ENCODE measurements at places on chromosomes 11 and 22.
A peak's percentile ranks its signal among the peaks of the same experiment; 100 is the strongest.

- DNase-seq, result no peak
These were observed 1.1 kb upstream of the LBHD1 start for GRCh38 chr11:62673196-62673525.

DNA sequence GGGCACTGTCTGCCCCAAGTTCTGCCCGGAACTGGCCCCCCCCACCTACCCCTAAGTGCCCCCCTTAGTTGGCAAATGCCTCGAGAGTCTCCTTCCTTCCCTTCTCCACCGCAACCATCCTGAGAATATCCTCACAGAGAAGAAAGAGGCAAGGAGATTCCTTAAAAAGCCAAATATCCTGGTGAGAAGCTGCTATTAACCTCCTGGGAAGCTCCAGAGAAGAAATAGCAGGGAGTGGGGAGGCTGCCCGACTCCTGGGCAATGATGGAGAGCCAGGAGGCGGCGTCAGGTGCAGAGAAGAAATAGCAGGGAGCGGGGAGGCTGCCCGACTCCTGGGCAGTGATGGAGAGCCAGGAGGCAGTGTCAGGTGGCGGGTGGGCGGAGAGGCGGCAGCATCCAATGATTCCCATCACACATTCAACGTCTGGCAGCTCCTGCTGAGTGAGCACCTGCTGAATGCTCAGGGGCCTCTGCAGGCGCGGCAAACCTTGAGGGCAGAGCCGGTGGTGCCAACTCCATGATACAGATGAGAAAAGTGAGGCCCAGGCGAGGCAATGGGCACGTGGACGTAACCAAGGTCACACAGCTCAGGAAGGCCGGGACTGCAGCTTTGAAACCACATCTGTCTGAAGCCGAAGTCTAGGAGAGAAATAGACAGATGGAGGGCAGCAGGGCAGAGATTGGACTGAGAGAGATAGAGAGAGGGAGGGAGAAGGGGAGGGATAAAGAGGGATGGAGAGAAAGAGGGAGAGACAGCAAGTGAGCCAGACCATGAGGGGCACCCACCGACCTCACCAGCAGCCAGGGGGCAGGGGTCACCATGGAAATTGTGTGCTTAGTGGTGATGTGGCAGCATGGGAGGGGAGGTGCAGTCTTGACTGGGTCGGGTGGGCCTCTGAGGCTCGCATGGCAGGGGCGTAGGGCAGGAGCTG is 58.3 kb downstream of the CYTH4 start:
- DNase-seq, result no peak

GRCh38 chr11:120031612-120032600 is 106.0 kb downstream of the TRIM29 start:
- no peak for DNase-seq

DNA sequence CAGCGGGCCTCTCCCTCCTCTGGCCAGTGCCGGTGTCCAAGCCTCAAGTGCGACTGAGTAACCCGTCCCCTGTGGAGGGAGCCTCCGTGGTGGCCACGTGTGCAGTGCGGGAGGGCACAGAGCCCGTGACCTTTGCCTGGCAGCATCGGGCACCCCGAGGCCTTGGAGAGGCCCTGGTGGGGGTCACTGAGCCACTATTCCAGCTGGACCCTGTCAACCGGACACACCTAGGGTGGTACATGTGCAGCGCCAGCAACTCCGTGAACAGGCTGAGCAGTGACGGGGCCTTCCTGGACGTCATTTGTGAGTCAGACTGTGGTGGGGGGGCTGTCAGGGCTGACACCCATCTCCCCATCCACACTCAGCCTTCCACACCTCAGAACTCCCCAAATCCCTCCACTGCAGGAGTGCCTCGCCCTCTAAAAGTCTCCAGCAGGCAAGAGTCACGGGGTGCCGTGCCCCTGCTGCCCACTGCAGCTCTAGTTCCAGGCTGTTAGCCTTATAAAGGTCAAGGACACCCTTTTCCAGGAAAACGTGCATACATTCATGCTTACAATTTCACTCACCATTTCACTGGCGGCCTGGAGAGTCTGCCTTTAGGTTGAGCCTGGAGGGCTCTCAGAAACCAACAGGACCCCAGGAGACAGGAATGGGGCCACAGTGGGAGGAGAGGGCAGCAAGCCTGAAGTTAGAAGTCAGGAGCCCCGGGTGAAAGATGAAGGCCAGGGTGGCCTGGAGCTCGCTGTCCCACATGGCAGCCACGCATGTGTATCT is 2.6 kb downstream of the VSIG10L2 start:
- DNase-seq, result no peak

DNA sequence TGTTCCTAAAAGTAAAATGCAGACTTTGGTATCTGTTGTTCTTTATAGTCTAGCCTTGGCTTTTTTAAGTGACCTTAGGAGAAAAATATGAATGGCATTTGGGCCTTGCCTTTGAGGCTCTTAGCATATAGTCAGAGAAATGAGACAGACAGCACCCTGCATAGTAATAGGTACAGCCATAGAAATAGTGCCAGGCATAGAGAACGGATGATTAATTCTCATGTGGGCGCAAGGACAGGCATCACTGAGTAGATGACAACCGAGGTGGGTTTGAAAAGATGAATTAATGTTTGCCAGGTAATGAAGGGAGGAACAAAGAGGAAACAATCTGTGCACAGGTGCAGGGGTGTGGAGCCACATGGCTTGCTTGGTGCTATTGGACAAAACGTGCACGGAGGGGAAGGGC is 90.5 kb downstream of the BMAL1 start:
- DNase-seq, result no peak

DNA sequence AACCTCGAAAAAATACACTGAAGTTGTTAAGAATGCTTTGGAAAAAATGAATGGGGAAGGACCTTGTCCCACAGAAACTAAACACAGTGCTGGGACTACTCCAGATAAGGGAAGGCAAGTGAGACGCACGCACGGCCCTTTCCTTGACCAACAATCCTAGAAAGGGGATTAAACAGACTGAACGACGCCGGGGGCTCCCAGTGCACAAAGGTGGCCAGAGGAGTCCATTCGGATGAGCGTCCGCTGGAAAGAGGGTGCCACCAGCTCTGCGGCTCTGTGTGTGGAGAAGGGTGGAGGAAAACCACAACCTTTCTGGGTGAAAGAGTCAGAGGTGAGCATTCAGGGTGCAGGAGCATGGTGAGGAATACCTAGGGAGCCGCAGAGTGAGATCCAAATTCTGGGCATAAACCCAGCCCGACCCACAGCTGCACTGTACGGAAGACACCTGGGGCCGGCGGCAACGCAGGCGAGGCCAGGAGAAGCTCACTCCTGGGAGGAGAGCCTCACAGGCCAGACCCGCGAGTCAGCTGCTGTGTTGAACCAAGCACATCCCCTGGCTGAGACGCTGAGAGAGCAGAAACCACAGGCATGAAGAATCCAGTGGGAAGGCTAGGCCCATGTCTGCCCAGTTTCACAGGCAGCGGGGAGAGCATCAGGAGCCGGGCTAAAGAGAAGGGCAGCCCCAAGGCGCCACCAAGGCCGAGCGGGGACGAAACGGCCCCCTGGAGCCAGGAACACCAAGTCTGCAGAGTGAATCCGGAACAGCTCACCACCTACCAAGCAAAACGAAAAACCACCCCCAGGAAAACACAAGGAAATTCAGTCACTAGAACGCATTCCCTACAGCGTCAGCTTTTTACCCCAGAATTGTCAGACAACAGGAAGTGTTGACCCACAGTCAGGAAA is 177.1 kb downstream of the BRD1 start:
- no peak for DNase-seq

GRCh38 chr11:9972989-9973388 is 309.1 kb downstream of the SWAP70 start:
- no peak for DNase-seq

DNA sequence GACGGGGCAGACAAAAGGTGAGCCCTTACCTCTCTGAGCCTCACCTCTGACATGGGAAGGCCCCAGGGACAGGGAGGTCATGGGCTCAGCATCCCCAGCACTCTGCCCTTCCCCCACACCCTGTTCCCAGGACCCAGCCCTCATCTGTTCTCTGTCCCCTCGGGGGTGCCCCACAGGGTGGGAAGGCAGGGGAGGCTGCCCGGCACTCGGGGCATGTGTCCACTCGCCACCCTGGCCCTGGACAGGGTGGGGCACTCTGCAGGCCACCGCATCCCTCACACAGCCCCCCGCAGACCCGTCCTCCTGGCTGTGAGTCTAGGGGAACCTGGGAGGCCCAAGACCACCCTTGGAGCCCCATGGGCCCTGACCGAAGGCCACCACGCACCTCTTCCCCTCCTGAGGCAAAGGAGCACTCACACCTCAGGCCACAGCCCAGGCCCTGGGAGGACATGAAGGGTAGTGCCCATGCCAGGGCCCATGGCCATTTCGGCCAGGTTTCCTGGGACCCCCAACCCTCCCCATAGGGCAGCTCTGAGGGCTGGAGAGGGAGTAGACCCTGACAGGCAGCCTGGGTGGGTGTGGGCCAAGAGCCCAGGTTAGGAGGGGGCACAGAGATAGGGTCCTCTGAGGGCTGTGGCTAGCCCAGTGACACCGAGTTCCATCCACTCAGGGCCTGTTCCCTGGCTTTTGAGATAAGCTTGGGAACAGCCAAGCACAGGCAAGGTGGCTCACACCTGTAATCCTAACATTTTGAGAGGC is 193.1 kb downstream of the IGLL1 start:
- no peak for DNase-seq

GRCh38 chr11:124699547-124699946 is 25.8 kb downstream of the SPA17 start:
- DNase-seq, result no peak

DNA sequence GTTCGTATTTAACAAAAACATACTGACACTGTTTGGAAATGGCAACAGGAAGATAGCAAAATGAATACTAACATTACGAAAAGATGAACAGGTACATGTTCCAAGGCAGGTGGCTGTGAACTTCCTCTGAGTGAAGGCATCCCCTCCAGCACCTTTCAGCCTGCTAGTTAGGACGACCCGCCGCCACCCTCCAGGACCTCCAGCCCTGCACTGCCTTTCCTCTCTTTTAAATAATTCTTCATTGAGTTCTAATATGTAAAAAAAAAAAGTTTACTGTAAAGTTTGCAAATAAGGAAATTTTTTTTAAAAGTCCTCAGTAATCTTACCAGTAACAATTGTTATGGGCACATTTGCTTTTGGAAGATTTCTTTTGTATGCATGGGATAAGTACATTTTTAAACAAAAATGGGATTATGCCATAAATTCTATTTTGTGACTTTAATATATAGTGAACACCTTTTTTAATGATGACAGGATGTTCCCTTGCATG is 6.0 kb downstream of the NEAT1 start:
- DNase-seq, result no peak

DNA sequence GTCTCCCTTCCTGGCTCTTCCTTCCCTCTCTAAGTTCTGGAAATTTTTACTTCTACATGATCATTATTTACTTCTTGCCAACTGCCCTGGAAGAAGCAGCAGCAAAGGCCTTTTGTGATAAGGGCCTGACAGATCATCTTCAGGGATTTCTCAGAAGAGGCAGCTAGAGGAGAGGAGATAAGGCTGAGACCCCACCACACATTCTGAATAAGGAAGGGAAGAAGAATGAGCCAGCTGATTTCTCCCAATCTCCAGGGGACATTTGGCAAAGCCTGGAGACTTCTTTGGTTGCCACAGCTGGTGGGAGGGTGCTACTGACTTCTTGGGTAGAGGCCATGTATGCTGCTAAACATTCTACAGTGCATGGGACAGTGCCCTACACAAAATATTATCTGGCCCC is 122.4 kb upstream of the OR9Q1 start:
- no peak for DNase-seq

- DNase-seq, result no peak
These were observed 13.5 kb downstream of the C11orf97 start for GRCh38 chr11:94525546-94526324.

DNA sequence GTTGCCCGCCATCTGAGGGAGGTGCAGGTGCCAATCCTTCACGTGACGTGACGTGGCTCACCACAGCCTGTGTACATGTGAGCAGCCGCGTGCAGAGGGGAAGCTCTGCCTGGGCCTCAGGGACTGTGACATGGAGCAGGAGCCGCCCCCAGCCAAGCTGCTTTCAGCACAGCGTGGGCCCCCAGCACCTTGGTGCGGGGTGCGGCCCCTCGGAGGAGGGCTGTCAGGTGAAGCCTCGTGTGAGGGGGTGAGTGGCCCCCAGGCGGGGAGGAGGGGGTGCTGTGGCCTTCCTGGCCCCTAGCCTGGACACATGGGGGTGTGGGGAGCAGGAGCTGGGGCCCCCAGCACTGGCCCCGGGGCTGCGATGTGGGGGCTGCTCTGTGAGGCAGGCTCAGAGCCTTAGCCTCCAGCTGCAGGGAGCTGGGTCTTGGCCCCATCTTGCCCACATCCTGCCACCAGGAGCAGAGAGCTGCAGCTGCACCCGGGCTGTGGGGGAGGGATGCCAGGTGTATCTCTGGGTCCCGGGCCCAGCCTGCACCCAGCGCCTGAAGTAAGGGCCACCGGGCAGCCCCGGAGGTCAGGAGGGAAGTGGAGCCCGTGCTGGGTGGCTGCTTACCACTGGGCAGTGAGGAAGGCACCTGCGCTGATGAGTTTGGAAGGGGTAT is at the start of gene ADORA2A:
Gene ADORA2A (plus strand): TSS at position 100 of the 665 bp plus-strand sequence. CDS start 5,806 bp downstream, outside the sequence.
- peak; percentile 75 for DNase-seq

GRCh38 chr11:47216121-47216798 is 1.5 kb downstream of the DDB2 start:
- DNase-seq, result peak; percentile 64

- no peak for DNase-seq
These were observed 24.7 kb downstream of the CHEK1 start for GRCh38 chr11:125649465-125650166.

- no peak for DNase-seq
These were observed 61.1 kb upstream of the TNRC6B start for GRCh38 chr22:40116496-40117200.

DNA sequence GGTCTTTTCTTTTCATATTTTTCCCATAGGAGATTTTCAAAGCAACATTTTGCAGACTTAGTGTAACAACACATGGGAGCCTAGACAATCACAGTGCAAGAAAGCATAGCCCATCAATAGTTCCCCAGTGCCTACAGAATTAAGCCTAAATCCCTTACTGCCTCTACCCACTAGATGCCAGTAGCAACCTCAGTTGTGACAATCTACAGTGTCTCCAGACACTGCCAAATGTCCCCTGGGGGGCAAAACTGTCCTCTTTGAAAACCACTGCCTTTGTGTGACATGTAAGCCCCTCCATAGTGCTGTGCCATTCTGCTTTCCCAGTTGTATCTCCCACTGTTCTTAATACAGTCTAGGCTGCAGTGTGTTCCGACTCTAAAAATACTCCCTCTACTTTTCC is 1329.0 kb downstream of the LRRC4C start:
- DNase-seq, result no peak

GRCh38 chr11:120430146-120430545 is 81.4 kb upstream of the GRIK4 start:
- no peak for DNase-seq

All from stimulated activated CD4-positive, alpha-beta T cell treated with anti-CD3 and anti-CD28 coated beads, Interleukin-12 subunit alpha, Interleukin-12 subunit beta, amount 100 ng/mL, for 4 hours (primary cell).